ENCODE measurements at places on chromosomes 5 and 9.

GRCh38 chr5:160747559-160747958 lies 104.5 kb downstream of the ATP10B start:
- DNase-seq = no peak

- DNase-seq = peak; percentile 68
These were observed 68.8 kb downstream of the KIF4B start for GRCh38 chr5:155082401-155082800.

- DNase-seq = no peak
These were observed 21.1 kb upstream of the TERT start for GRCh38 chr5:1315709-1316587.

- DNase-seq = no peak
These were observed 69.9 kb upstream of the NIPAL4 start for GRCh38 chr5:157390133-157390532.

- DNase-seq = no peak
These were observed 293.4 kb upstream of the IRX1 start for GRCh38 chr5:3302228-3302627.

All from HFFc6 (cell line).